ENCODE measurements at places on chromosomes 7 and 10. TPM values are rescaled to one million over a fixed set of nuclear protein-coding genes. Genes with fewer than 3 reads are reported as not detected.

GRCh38 chr10:22464966-22465629 is 119.8 kb downstream of the SPAG6 start:
- peaks cover 1% of the 10 kb centered on the region for H3K4me1 ChIP-seq
- no peak overlapping the region for H3K27ac ChIP-seq
- H3K27me3 ChIP-seq = peaks cover 13% of the 10 kb centered on the region
- no peaks in the 10 kb centered on the region for H3K36me3 ChIP-seq

GRCh38 chr7:36795451-36796021 is 71.2 kb upstream of the AOAH start:
- peaks cover 27% of the 10 kb centered on the region for H3K4me1 ChIP-seq
- H3K4me3 ChIP-seq = no peak overlapping the region
- no peak for DNase-seq
- H3K27ac ChIP-seq = peak overlapping the region; percentile 46
- H3K27me3 ChIP-seq = no peaks in the 10 kb centered on the region

- no peak overlapping the region for H3K27ac ChIP-seq
- no peak for DNase-seq
- H3K27me3 ChIP-seq = no peaks in the 10 kb centered on the region
- H3K36me3 ChIP-seq = no peaks in the 10 kb centered on the region
These were observed 145.4 kb upstream of the NEBL start for GRCh38 chr10:21042536-21042935.

DNA sequence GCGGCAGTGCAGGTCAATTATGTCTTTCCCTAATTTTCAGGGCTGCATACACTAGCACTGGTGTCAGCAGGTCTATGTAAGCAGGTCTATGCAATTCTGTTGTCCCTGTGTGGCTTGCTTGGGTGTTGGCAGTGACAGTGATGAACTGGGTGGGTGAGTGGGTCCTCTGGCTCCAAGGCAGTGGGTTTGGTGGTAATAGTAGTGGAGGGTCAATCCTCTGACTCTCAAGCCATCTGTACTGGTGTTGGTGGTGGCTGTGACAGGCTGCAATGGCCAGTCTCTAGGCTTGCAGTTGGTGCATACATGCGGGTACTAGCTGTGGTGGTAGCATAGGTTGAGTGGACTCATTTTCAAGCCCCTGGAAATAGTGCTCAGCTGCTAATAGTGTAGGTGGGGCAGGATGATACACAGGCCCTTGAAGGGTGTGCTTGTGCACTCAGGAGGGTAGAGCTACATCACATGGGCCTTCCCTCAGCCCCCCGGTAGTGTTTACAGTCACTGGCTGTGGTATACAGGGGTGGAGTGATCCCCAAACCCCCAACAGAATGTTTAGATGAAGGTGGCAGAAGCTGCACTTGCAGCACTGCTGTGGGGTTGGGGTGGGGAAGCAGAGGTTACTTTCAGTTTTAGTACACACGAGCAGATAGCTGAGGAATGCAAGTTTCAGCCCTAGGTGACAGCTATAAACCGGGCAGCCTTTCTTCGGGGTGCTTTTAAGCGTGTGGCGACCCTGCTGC is 331.3 kb downstream of the PCDH15 start:
- no peak overlapping the region for H3K4me3 ChIP-seq
- DNase-seq = no peak
- H3K27ac ChIP-seq = no peak overlapping the region

DNA sequence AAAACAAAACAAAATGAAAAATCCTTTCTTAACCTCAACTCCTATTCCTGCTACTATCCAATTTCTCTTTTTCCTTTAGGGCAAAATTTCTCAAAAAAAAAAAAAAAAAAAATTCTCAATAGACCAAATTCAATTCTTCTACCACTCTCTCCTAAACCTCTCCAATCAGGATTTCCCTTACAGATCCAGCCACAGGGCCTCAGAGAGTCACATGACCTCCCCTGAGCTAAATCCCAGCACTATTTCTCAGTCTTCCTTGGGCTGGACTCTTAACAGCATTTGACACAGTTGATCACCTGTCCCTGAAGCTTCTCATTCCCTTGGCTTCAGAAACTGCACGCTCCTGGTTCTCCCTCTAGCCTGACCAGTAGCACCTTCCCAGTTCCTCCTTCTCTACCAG is 4.9 kb downstream of the ZNF12 start:
- H3K4me3 ChIP-seq = no peak overlapping the region
- no peak for DNase-seq
- peaks cover 26% of the 10 kb centered on the region for H3K36me3 ChIP-seq
- peaks cover 28% of the 10 kb centered on the region for H3K4me1 ChIP-seq

DNA sequence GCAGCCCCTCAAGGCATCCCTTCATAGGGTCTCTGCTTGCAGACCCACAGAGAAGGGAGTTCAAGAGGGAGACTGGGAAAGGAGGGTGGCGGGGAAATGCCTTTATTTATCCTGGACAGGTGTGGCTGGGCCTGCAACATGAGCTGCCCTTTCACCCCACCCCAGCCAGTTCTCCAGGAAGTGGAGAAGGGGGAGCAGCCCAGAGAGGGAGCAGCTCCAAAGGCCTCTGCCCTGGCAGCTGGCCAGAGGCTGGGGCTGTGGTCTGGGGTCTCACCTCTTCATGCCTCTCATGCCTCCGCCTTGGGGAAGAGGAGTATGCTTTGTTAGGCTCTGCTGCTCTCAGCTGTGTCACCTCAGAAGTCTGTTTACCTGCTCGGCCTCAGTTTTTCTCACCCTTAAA is 3.1 kb downstream of the LDB3 start:
- no peak overlapping the region for H3K4me3 ChIP-seq
- no peaks in the 10 kb centered on the region for H3K27me3 ChIP-seq
- no peaks in the 10 kb centered on the region for H3K4me1 ChIP-seq

DNA sequence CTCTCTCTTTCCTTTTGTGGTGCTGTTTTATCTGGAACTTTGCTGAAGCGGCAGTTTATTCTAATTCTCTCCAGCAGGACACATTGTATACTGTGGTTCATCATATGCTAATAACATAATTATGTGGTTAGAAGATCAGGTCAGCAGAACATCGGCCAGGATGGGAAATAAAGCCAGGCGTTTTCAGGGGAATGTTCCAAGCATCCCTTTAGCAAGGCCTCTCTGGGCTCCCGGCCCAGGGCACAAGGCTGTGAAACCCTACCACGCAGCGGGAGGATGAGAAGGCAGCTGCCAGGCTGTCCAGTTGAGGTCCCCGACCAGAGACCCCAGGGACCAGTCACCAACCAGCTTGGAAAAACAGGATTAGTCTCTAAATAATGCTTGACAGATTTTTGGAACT is 112.2 kb upstream of the GALNT17 start:
- H3K27ac ChIP-seq = no peak overlapping the region
- H3K4me1 ChIP-seq = no peaks in the 10 kb centered on the region
- no peak for DNase-seq
- no peak overlapping the region for H3K4me3 ChIP-seq

DNA sequence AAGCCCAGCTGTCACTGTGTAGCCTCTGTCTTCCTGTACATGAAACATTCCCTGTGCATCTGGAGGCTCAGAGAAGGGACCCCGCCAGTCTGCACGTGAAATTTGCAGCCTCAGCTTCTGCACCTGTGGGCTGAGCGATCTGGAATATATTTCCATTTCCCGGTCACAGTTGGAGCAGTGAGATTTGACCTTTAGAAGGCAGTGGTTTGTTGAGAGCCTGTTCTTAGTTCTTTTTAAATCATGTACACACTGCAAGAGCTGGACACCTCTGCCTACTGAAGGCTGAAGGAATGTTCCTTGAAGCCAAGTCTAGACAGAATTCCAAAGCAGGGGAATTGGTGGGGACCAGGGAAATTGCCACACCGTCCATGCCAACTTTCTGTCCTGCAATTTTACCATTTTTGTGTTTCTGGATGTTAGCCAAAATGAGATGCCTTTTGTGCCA is 706.6 kb downstream of the INHBA start:
- H3K4me1 ChIP-seq = no peaks in the 10 kb centered on the region
- no peak overlapping the region for H3K27ac ChIP-seq
- no peak overlapping the region for H3K4me3 ChIP-seq
- H3K36me3 ChIP-seq = no peaks in the 10 kb centered on the region
- H3K27me3 ChIP-seq = peaks cover 2% of the 10 kb centered on the region

Gene AKR1C2
- total RNA-seq = not detected

All from activated naive CD8-positive, alpha-beta T cell treated with anti-CD3 and anti-CD28 coated beads, Interleukin-2, amount 10 ng/mL, durations not matched to agents 7 days and 5 days (primary cell).